Mucosa of gallbladder (tissue), 1 donor: ENCODE measurements at places on chromosomes 12 and 14. TPM values are rescaled to one million over a fixed set of nuclear protein-coding genes. Genes with fewer than 3 reads are reported as not detected.
A peak's percentile ranks its signal among the peaks of the same experiment; 100 is the strongest.

DNA sequence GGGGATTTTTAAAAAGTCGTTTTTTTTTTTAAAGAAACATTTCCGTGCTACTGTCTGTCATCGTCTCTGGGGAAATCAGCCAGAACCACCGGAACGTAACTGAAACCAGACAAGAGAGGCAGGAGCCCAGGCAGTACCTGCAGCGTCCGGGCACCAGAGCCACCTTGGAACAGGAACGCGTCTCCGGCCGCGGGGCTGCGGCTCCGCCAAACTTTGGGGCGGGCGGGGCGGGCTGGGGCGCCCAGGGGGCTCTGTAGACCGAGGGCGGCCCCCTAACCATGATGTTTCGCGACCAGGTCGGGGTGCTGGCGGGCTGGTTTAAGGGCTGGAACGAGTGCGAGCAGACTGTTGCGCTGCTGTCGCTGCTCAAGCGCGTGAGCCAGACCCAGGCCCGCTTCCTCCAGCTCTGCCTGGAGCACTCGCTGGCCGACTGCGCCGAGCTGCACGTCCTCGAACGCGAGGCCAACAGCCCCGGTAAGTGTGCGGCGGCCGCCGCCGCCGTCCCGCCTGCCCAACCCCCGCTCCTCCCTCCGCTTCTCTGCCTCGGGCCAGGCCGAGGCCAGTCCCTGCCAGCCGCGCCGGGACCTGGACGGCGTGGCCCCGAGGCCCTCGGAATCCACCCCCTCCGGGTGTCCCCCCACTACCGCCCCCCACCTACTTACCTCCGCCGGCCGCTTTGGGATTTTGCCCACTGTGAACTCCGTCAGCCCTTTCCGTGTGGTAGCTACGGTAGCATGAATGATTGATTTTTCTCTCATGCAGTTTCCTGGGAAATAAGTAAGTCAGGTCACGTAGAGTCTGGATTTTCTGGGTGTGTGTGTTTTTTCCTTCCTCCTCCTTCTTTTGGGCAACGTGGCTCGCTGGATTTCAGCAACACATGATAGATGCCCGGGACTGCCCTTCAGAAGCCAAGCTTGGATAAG lies 972 bp downstream of the SAMD4A start:
- peak; percentile 44 for DNase-seq

GRCh38 chr12:46259713-46260112 lies 9.1 kb downstream of the SLC38A1 start:
- DNase-seq = no peak

Gene DPPA3
- total RNA-seq = not detected

GRCh38 chr12:26130728-26131127 lies 5.9 kb upstream of the BHLHE41 start:
- no peak for DNase-seq

GRCh38 chr12:75706786-75707605 lies 195.6 kb upstream of the KRR1 start:
- no peak for DNase-seq

GRCh38 chr12:124774462-124775167 lies 89.0 kb downstream of the SCARB1 start:
- no peak for DNase-seq

Gene ADAMTS20
- not detected for total RNA-seq

DNA sequence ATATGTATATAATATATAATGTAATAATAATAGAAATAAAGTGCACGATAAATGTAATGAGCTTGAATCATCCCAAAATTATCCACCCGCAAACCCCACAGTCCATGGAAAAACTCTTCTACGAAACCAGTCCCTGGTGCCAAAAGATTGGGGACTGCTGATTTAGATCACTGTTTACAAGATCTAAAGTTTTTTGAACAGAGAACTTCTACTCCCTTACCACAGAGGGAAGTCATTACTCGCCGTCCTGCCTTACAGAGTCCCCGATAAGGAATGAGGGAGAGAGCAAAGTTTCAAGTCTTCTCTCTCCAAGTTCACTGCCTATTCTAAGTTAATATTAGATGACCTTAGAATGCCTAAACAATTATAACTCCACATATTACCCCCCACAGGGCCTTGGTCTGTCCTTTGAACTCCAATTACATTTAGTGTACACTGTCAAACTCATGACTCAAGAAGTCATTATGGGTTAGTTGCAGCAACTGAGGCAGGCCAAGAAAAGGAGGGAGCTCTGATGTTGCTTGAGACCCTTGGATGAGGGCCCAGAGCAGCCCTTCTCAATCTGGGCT lies 21.8 kb upstream of the DHRS4 start:
- no peak for DNase-seq

DNA sequence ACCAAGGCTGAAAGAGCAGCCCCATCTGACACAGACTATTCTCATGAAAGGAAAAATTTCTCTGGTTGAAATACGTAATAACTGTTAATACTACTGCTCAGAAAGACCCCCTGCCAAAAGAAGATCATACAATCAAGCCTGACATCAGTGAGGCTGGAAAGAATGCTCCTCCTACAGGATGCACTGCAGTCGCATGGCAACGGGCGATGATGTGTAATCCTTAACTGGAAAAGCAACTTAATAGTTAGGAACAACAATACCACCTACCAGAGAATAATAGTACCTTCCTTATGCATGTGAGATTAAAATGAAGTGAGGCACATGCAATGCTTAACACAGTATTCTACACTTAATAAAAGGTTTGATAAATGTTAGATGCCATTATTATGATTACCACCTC lies 1.2 kb upstream of the GOLGA5 start:
- no peak for DNase-seq

- DNase-seq = no peak
Measured at GRCh38 chr12:27505109-27505508, 18.9 kb upstream of the PPFIBP1 start.

Gene KLRD1
- total RNA-seq = 1.8 TPM

DNA sequence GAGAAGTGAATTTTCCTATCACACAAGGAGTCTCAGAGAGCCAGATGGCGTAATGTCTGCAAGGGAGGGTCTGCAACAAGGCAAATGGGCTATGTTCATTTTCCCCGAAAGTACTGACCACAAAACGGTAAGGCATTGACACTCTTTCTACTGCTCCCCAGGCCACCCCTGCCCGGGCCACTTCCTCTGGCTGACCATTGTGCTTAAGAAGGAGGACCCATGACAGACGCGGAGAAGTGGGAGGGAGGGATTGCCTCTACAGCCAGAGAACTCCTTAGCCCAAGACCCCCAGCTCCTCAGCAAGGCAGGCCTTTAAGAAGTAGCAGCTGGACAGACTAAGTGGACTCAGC lies 1.2 kb downstream of the NCKAP5L start:
- no peak for DNase-seq

DNA sequence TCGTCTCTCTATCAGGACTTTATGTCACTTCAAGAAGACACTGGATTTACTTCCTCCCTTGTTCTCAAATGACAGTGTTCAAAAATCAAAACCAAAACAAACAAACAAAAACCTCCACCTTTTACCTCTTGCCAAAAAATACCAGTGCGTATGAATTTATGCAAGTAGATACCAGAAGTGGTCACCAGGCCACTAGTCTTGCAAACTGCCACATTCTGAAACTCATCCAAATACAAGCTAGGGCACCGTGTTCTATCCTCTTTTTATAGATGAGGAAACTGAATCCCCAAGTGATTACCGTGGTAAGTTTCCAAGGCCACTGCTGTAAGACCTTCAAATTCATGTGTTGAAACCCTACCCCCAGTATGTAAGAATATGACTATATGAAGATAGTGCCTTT lies 343.9 kb upstream of the KITLG start:
- DNase-seq = no peak

DNA sequence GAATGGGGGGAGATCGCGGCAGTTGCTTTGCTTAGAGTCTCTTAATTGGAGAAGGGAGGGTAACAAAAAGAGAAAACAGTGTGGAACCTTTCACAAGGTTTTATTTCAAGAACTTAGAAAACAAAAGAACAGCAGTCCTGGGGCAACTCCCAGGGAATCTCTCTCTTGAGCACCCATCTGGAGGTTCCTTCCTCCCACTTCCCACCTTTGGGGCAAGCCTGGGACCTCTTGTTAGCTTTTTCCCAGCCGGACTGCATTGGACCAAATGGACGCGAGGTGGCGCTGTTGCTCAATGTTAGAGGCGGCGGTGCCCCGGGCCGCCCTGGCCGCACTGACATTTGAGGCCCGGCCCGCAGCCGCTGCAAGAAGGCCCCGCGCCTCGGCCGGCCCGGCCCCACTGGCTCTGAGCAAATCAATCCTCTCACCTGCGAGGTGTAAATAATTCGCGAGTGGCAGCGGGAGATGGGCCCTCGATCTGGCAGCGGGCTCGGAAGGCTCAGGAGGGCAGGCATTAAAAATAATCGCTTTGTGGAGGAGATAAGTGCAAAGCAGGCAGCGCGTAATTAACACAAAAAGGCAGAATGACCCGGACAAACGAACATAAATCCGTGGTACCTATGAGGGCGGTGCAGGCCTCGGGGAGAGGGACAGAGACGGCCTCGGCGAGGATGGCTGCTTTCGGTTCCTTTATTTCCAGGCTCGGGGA lies 2.8 kb upstream of the HOXC8 start:
- DNase-seq = peak; percentile 87

Gene MAP1LC3B2
- total RNA-seq = 0.46 TPM

Gene GDF3
- not detected for total RNA-seq

- no peak for DNase-seq
Measured at GRCh38 chr12:112514926-112515642, 96.3 kb downstream of the PTPN11 start.

DNA sequence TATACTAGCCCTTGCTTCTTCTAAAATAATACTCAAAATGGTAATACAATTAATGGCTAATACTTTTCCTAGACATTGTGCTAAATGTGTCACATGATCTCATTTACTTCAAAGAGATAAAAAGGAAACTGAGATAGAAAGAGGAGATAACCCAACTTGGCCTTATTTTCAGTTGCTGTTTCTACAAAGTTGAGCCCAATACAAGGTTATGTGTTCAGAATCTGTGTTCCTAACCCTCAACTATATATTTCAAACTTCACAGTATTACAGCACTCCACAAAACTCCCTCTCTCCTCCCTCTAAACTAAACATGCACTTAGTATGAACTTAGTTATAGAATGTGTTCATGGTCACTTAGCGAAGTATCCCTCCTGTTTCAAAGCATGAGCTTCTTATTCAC lies 277.9 kb downstream of the CCER1 start:
- DNase-seq = no peak

Gene CLEC4C
- total RNA-seq = not detected

DNA sequence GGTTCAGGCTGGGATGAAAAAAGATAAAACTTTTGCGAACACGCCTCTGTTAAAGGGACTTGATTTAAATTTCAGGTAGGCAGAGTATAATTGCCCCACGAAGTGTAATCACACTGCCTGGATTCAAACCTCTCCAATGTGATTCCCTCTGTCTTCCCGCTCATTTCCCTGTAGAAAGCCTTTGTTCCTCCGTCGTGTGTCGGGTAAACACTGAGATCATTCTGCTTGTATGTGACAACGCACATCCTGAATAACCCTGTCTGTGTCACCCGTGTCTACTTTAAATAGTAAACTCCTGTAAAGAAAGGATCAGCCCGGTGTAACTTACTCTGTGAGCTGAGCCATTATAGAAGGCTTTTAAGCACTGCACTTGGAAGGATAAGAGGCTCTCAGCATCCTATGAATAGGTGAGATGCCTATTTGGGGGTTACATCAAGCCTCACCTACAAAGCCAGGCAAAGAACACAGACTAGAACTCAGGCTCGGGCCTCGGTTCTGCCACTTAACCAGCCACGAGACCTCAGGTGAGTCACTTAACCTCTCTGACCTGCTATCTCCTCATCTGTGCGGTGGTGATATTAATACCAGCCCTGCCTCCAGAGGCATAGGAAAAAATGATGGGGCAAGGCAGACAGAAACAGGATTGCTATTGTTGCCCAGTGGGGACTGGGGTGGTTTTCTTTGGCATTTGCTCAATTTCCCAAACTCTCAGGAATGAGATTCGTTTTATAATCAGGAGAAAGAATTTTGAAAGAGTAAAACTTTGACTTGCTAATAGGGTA lies 74.2 kb downstream of the RBM19 start:
- DNase-seq = no peak

DNA sequence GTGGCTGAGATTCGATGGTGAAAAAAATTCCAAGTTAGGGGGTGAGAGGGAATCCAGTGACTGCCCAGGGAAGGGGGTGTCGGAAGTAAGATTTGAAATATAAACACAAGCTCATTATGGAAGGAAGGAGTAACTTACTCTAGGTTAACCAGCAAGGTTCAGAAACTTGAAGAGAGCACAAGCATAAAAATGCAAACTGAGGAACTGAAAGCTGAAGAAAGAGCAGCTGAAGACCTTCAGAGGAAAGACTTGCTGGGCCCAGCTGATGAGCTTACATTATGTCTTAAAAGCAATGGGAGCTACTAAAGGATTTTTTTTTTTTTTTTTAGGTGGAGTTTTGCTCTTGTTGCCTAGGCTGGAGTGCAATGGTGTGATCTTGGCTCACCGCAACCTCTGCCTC lies 189.7 kb upstream of the GRIN2B start:
- DNase-seq = no peak

DNA sequence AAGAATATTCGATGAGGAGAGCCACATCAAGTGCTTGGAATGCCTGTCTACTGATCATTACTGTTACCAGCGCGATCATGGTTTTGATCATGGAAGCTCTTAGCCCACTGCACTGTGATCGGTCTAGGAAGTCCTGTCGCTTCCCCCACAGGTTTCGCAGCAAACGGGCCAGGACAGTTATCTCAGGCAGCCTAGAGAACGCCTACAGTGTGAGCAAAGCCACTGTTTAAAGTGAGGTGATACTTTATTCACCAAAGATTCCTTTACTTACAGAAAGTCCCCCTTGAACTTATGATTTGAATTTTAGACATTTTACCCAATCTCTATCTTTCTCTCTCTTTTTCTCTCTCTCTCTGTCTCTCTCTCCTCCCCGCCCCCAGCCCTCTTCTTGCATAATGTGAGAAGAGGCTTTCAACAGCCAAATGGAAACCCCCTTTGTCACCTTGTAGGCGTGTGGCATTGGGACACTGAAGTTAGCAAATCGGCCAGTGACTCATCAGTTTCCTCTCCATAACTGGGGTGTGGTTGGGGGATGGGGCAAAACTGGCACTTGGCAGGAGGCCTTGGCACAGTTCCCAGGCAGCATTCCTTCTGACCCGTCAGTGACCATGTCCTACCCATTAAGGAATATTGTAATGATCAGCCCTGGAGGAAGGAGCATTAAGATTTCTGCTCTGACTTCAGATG lies 214.8 kb downstream of the CHST11 start:
- DNase-seq = peak; percentile 93

GRCh38 chr14:69710378-69710777 lies 56.6 kb upstream of the SRSF5 start:
- DNase-seq = no peak

Gene ARHGAP5
- 134 TPM for total RNA-seq

- DNase-seq = no peak
Measured at GRCh38 chr12:54039417-54040147, 6.7 kb downstream of the HOXC5 start.

GRCh38 chr12:88624911-88625310 lies 44.6 kb upstream of the KITLG start:
- DNase-seq = no peak

- DNase-seq = no peak
Measured at GRCh38 chr12:40225337-40225983, 663 bp downstream of the LRRK2 start.

Gene KIF26A
- total RNA-seq = 3.7 TPM

Gene MSI1
- 2.6 TPM for total RNA-seq
